Stomach (tissue), 19 donors: ENCODE measurements at places on chromosomes 1 and 21. TPM values are rescaled to one million over a fixed set of nuclear protein-coding genes. Genes with fewer than 3 reads are reported as not detected.

GRCh38 chr1:60049188-60049587, 24.4 kb downstream of the C1orf87 start:
- no peak for DNase-seq

GRCh38 chr21:42406201-42406621, 2.5 kb downstream of the UBASH3A start:
- DNase-seq: no peak

DNA sequence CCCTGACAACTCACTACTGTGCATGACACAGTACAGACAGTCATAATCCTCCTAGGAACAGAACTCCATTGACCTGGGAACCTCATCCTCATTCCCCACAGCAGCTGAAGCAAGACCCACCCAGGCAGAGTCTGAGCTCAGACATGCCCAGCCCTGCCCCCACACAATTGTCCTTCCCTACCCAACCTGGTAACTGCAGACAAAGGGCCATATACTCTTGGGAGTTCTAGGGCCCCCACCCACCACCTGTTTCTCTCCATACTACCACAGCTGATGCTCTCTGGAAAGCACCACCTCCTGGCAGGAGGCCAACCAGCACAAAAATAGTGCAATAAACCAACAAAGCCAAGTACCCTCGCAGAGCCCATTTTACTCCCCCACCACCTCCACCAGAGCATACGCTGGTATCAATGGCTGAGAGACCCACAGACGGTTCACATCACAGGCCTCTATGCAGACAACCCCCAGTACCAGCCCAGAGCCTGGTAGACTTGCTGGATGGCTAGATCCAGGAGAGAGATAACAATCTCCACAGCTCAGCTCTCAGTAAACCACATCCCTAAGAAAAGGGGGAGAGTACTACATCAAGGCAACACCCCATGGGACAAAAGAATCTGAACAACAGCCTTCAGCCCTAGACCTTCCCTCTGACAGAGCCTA, 159.7 kb upstream of the CXADR start:
- DNase-seq: peak; percentile 23

GRCh38 chr21:40800126-40800525, 46.8 kb downstream of the DSCAM start:
- no peak for DNase-seq

DNA sequence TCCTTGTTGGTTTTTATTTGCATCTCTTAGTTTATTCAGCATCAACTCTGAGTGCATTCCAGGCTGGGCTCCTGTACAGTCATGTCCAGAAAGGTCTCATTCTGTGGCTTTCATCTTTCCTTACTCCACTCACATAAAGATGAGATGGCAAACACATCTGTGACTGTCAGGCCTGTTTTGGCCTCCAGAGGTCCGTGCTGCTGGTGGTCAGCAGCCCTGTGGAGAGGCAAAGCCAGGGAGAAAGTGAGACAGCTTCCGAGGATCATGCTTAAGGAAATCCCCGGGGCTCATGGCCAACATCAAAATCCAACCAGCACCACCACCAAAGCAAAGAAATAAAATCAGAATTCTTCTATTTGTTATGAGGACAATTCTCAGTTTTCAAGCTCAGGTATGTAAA, 96.1 kb upstream of the HIVEP3 start:
- DNase-seq: no peak

GRCh38 chr1:57492586-57493226, 68.8 kb upstream of the DAB1 start:
- no peak for DNase-seq

GRCh38 chr1:109248797-109249629, at the start of gene CELSR2:
CELSR2 (plus strand) TSS chr1:109249539; CDS start chr1:109250080, 541 bp downstream.
- DNase-seq: peak; percentile 91

GRCh38 chr1:117959364-117959763, 29.8 kb downstream of the WDR3 start:
- no peak for DNase-seq

- DNase-seq: no peak
Measured at GRCh38 chr1:4600615-4601460, 53.6 kb upstream of the AJAP1 start.

DNA sequence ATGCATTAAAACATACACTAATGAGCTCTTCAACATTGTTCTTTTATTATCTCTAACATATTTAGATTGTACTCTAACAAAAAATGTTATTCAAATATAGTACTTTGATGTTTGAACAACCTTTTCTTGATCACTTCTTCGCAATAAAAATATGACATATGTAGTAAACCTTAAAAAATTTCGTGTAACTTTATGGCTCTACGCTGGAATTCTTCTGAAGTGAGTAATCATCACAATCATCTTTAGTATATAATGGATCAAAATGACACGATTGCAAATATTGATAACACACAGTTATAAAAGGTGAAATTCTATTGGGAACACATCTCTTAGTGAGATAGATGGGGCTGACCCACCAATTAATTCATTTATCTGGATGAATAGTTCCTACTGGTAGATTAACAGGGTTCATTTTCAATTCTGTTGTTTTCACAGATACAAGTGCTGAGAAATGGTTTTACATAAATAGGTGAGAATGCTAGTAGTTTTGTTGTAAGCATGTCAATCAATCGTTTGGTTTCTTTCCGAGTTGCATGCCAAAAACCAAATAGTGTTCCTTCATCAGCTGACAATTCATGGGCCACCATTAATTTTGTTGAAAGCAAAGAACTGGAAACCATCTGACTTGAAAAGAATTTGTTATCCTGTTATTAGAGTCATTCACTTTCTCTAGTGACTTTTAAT, 1.5 kb upstream of the ZMPSTE24 start:
- DNase-seq: no peak

DNA sequence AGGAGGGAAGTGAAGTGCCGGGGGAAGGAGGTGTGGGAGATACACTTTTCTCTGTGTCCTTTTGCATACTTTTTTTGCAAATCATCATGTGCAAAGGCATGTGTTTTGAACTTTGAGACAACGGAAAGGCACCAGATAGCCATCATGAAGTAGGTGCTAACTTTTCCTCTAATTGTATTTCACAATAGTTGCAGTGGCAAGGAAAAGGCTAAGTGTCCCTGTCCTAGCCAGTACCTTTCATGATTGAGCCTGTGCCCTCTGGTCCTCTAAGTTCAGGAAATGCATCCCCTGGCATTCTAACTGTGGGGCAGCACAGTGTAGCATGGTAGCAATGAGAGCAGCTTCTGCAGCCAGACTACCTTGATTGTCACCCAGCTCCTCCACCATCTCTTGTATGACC, 186.2 kb downstream of the ADSS2 start:
- no peak for DNase-seq

DNA sequence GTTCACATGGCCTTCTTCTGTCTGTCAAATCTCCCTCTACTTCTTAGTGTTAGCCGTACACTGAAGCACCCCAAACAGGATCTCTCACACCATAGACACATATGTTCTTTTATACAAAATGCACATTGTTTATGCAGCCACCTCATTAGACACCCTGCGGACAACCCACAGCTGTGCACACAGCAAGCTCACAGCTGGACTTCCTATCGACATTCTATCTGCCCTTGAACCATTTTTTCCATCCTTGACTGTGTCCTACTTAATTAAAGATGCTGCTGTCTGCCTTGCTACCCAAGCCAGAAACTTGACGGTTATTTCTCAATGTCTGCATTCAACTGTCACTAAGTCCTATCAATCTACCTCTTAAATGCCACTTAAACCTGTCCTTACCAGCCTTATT, 3.2 kb upstream of the ZBTB21 start:
- no peak for DNase-seq

- DNase-seq: no peak
Measured at GRCh38 chr1:59484096-59484495, 187.2 kb downstream of the FGGY start.

GRCh38 chr1:116558571-116558970, 12.3 kb downstream of the CD58 start:
- DNase-seq: no peak

DNA sequence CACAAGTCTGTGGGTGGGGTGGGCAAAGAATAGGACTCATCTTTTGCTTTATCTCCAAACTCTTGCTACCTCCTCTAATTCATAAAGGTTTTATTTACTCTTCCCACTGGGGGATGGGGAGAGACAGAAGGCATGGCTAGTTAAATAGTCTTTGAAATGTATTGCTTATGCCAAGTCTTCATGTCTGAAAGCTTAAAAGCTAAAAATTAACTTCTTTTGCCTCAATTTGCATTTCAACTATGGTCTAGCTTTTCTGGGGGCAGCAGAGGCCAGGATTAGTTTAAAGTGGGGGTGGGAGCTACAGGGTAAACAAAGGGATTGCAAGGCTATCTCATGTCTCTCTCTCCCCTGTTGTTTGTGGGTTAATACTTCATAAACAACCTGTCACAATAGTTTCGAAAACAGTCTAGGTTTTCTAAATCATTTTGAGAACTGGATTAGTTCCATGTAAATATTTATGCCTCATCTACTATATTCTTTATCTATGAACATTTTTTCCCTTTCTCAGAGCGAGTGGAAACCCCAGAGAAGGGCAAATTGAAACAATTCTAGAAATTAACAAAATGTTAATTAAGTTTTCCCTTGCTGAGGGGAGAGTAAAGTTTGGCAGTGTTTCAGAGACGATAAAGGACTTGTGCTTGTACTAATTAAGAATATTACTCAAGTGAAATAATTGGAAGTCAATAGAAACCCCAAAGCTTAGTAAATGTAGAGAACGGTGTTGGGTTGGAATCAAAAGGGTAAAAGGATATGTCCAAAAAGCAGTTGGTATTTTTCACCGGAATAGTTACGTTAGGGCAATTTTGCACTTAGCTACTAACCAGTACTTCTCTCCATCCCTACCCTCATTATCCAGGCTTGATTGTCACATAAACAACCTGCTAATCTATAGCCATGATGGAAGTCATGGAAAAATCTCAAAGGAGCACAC, 182.2 kb downstream of the GIPC2 start:
- no peak for DNase-seq

DNA sequence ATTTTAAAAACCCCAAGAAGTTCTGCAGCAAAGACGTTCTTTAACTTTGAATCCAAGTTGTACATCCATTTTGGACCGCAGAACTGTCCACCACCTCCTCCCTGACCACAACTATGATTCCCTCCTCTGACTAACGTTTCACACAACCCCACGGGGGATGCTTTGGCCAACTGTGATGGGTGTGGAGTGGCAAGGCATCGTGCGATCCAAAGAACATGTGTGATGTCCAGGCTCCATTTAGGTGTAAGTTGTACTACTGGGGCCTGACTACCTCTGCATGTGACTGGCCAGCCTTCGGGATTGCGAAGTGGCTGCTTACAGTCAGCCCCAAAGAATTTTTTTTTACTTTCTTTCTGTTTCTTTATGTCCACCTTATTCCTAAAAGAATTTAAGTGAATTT, 6.7 kb downstream of the KCNJ15 start:
- no peak for DNase-seq

- no peak for DNase-seq
Measured at GRCh38 chr1:28078262-28078661, 10.1 kb downstream of the EYA3 start.

CCSAP gene
- total RNA-seq: 0.89 TPM

DNASE2B gene
- not detected for total RNA-seq

WNT3A gene
- not detected for total RNA-seq
